ENCODE measurements at places on chromosomes 13 and 19.

DNA sequence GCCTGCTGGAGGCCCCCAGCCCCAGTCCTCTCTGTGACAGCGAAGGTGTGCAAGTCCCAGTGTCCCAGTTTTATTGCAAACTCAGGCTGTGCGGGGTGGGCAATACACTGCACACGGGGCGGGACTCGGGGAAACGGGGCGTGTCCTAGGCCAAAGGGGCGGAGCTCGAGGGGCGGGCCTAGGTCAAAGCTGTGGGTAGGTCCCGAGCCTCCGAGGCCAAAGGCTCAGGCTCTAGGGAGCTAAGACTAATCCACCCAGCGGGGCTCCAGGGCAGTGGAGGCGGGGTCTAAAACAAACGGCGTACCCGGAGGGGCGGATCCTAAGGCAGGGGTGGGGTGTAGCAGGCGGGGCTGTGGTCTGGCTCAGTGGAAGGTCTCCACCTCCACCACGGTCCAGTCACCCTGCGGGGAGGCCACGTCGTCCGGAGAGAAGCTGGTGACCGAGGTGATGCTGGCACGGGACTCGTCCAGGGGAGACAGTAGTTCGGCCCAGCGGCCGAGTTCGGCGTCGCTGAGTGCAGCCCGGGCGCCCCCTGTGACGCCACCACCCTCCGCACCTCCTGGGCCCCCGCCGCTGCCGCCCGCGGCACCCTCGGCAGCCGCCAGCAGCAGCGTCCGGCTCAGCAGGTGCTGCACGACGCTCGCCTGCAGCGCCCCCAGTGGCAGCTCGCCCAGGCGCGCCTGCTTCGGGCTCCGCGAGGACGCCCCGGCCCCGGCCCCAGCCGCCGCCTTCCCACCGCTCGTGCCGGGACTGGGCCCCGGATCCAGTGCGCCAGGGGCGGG lies 5.3 kb downstream of the PRR36 start:
- DNase-seq = peak; percentile 68

DNA sequence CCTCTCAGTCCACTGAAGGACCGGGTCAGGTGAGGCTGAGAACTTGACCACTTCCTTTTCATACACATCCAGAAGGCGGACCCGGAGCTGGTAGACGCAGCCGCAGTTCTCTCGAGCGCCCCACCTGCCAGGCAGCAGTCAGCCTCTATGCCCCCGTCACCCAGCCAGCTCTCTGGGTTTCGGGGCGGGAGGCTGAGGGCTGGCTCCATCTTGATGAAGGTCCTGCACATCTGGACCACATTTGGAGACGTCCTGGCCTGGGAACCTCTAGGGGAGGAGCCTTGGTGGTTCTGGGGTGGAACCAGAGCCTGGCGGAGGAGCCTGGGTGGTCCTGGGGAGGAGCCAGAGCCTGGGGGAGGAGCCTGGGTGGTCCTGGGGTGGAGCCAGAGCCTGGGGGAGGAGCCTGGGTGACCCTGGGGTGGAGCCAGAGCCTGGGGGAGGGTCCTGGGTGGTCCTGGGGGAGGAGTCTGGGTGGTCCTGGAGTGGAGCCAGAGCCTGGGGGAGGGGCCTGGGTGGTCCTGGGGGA lies 14.3 kb downstream of the MRPS12 start:
- DNase-seq = no peak

- DNase-seq = no peak
Measured at GRCh38 chr13:71871844-71872243, 4.8 kb upstream of the DACH1 start.

GRCh38 chr13:86960876-86961275 lies 710.3 kb upstream of the SLITRK5 start:
- no peak for DNase-seq

DNA sequence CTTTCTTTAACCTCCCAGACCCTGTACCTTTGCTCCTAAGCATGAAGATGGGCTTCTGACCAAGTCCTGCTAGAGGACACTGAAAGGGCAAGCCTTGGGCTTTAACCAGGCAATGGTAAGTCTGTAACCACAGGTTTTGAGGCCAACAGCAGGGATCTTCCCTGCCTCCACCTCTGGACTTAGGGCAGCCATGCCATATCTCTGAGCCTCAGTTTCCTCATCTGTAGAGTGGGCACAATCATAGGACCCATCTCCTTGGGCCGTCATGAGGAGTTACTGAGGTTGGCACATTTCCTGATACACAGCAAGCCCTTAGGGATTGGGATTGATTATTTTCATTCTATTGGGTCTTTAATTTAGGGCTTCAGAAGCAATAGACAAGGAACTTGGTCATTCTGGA lies 14.7 kb downstream of the KLK1 start:
- DNase-seq = no peak

GRCh38 chr19:41323023-41323422 lies 13.1 kb downstream of the CCDC97 start:
- peak; percentile 94 for DNase-seq

- DNase-seq = no peak
Measured at GRCh38 chr13:108451121-108451520, 178.3 kb upstream of the MYO16 start.

- peak; percentile 61 for DNase-seq
Measured at GRCh38 chr19:47790398-47790814, 11.9 kb downstream of the SELENOW start.

GRCh38 chr13:103866048-103866447 lies 799.8 kb upstream of the SLC10A2 start:
- DNase-seq = no peak

DNA sequence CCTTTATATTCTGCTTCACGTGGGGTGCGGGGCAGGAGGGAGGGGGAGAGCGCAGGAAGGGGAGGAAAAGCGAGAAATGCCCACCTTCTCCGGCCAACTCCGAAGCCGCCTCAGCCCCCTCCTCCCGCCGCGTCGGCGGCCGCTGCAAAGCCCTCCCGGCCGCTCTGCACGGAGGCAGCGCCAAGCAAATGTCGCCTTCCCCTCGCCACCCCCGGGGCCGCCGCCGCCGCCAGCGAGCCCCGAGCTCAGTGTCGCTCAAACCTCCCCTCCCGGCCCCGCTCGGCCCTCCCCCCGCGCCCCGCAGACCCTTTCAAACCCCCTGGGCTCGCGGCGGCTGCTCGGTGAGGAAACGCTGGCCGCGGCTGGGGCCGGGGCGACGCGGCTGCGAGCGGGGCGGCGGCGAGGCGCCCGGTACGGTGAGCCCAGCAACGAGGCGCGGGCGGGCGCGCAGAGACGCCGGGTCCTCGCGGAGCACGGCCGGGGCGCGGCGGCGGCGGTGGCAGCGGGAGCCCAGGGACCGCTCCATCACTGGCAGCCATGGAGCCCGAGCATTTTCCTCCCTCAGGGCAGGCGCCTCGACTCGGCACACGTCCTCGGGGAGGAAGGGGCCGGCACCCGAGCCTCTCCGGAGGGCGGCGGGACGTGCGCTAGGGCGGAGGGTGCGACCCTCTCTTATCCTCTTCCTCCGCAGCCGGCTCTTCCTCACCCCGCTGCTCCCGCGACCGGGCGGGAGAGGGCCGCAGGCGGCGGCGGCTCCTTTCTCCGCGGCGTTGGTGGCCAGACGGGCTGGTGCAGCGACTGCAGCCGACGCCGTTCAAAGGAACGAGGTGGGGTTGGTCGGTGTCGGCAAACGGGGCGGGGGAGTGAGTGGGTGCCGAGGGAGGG lies 463 bp upstream of the TSC22D1 start:
- peak; percentile 14 for DNase-seq

- peak; percentile 81 for DNase-seq
Measured at GRCh38 chr19:17766543-17767131, 15.4 kb downstream of the FCHO1 start.

- DNase-seq = peak; percentile 3
Measured at GRCh38 chr13:34469196-34469986, 472.7 kb upstream of the NBEA start.

DNA sequence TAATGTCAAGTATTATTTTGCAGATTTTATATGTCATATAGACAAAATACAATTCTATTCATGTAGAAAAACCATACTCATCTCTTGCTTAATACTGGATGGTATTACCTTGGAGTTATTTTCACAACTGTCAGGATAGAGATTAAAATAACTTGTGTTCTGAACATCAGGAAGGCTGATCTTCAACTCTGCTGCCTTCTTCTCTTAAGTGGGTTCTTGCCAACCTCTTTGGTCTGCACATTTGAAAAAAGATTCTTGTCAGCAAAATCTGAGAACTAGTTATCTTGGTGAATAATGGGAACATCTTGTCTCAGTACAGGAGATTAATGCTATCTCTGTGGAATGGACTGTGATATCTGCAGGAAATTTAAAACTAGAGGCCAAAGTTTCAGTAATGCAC lies 95.2 kb upstream of the FAM216B start:
- DNase-seq = no peak

- DNase-seq = no peak
Measured at GRCh38 chr19:51607077-51607476, 23.1 kb downstream of the SIGLEC5 start.

DNA sequence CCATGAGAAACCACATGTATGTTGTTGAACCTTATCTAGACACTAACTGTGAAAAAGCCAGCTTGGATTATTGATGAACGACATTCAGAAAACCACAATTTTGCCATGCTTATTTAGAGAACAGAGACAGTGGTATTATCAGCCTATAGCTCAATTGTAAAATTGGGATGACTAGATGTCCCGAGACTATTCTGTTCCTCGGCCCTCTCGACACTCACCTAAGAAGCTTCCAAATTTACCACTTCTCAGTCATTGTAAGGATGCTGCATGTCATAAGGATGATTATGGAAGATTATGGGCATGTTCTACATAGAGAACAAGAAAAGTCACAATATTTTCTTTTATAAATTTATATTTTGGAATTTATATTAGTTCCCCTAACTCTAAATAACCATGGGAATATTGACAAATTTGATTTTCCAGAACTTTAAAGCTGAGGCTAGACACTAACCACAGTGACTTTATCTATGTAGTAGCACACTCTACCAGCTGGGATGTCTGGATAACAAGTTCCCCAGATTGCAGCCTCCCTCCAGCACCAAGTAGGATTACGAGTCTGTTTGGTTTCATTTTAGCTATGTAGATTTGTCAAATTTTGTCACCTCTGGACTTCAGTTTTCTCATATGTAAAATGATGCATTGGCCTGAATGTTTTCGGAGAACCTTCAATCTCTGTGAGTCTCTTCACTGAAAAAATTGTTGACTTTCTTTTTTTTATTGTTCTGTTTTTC lies 513.6 kb downstream of the IRS2 start:
- peak; percentile 19 for DNase-seq

DNA sequence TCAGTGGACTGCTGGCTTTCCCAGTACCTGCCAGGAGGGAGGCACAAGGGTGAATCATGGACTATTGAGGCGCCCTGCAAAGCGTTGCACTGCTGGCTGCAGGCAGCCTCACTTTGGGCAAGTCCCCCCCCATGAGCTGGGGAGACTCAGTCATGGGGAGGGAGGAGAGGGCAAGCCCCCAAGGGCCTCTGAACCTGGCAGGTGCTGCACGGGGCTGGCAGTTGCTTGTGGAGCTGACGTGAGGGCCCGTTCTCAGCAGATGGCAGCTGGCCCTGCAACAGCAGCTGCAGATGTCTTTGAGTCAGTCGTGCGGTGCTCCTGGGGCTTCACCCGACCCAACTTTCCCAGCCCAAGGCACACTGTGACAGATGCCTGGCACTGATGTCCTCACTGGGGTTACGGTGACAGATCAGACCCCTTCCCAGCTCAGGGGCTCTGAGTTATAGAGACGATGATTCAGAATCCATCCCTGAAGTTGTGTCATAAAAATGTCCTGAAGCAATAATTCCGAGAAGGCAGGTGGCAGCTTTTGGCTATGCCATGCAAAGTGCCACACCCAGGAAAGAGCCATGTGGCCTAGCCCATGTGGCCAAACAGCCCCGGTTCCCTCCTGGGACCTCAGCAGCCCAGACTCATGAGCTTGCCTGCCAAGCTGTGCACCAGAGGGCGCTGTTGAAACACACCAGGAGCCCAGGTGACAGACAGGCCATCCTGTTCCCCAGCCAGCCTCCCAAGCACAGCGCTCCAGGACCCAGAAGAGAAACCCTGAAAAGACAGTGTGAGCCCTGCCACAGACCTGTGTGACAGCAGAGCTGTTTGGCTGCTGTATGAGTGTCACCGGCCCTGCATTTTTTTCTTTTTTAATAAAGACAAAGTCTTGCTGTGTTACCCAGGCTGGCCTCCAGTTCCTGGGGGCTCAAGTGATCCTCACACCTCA lies 53.6 kb upstream of the LDLR start:
- peak; percentile 84 for DNase-seq

DNA sequence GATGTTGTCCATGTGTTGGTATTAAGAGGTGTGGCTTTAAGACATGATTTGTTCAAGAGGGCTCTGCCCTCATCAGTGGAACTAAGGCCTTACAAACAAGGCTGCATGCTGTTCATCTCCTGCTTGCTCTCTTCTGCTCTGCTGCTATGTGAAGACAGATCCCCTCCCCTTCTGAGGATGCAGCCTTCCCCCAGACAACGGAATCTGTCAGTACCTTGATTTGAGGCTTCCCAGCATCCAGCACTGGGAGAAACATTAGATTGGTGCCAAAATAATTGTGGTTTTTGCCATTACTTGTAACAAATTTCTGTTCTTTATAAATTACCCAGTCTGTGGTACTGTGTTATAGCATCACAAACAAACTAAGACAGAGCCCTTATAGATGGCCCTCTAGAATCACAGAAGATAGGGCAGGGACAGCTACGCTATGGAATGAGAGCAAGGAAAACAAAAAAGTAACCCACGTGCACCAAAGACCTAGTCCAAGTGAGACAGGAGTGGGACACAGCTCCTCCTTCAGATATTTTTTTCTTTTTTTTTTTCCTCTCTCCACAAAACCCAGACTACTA lies 151.5 kb upstream of the RXFP2 start:
- DNase-seq = no peak

GRCh38 chr13:43196086-43196621 lies 172.8 kb downstream of the DNAJC15 start:
- peak; percentile 52 for DNase-seq

GRCh38 chr13:109834973-109835720 lies 48.8 kb upstream of the IRS2 start:
- DNase-seq = peak; percentile 46

DNA sequence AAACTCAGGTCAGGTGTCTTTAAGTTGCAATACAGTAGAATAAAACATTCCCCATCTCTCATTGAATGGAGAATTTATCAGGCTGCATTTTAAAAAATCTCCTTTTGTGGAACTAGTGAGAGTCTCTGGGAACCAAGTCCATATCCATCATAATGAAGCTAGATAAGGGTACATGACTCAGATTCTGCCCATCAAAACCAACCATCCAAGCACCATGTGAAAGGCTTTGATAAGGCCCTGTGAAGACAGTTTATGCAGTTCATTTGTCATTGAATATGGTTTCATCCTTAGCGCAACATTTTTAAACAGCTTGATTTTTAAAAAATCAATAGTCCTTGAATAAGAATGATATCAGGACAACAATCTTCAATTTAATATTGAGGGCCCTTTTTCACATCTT lies 56.3 kb upstream of the DIAPH3 start:
- DNase-seq = no peak

DNA sequence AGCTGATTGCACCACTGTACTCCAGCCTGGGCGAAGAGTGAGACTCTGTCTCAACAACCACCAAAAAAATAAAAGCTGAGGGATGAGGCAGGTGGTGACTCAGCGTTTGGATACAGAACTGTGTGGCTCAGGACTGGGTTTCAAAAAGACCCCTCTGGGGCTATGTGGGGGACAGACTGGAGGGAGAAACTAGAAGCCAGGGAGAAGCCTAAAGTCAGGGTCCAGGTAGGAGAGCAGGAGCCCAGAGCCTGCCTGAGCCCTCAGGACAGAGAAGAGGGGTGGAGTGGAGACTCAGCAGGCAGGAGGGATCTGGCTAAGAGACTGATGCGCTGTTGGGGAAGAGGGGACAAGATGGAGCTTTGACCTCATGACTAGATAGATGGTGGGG lies 1.8 kb upstream of the CD37 start:
- DNase-seq = no peak

GRCh38 chr19:13859361-13859880 lies 17.5 kb upstream of the NANOS3 start:
- no peak for DNase-seq

GRCh38 chr19:32318884-32319520 lies 26.4 kb upstream of the ZNF507 start:
- peak; percentile 17 for DNase-seq

Measured in RPMI7951 (cell line).